Activated CD4-positive, alpha-beta memory T cell treated with anti-CD3 and anti-CD28 coated beads, Interleukin-2, amount 10 ng/mL, durations not matched to agents 7 days and 5 days (primary cell): ENCODE measurements at places on chromosomes 16 and 17. TPM values are rescaled to one million over a fixed set of nuclear protein-coding genes. Genes with fewer than 3 reads are reported as not detected.

- no peak for DNase-seq
These were observed 30.1 kb downstream of the MAP2K4 start for GRCh38 chr17:12050646-12051225.

DNA sequence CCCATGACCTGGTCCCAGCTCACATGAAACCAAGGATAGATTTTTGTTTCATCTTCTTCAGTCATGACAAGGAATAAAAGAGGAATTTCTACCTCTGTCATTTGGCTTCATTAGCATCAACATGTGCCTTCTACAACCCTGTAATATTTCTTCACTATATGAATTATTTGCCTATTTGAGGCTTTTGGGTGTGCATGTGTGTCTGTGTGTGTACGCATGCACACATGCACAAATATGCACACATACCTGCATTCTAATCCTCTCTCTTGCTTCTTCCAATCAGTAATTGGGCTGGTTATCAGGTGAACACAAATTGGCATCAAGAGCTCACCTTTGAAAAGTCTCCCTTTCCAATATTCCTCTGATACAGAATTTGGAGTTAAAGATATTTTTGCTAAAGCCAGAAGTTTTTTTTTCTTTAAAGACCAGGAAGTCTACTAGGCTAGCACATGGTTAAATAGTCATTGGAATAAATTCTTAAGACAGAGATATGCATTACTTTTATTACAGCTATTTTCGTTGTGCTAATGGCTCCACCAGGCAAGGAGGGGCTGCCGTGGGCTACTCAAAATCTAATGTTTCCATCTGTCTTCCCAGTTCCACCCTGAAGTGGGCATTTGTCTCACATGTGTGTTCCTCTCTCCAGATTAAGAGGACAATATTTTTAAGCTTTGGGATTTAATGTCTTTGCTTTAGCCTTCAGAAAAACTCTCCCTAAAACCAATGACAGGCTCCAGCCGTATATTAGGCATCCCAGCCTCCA is 547.2 kb upstream of the CDH5 start:
- DNase-seq, result no peak

GRCh38 chr16:10121897-10122425 is 60.3 kb downstream of the GRIN2A start:
- no peak for DNase-seq

DNA sequence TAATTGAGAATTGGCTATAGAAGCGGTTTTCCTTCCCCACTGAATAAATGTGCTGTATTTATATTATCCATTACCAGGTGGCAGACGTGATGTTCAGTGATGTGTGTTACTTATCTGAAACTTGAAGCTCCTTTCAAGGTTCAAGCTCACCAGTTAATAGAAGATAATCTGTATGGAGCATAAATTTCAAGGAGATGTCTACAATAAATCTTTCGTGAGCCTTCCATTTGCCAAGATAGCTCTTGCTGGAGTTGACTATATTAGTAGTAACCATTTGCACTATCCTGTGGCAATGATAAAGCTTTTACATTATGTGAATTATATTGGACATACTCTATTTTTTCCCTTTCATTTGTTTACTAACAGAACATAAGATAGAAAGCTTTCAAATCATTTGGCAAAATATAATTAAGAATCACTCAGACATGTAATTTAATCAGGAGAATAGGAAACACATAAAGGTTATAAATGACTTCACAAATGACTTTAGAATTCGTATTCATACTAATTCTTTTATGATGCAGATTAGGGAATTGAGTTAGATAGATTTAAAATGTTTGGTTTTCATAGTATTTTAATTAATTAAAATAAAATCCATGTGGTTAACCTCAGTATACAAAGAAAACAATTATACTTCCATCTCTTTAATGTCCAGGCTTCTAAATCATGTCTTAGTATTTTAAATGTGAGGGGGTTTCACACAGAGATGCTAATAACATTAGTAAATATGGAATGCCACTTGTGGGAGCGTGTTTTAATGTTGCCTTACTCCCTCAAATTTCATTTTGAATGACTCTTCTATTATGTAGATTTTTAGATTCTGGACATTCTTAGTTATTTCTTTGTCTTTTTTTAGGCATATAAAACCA is 664.4 kb upstream of the CDH8 start:
- DNase-seq, result no peak

DNA sequence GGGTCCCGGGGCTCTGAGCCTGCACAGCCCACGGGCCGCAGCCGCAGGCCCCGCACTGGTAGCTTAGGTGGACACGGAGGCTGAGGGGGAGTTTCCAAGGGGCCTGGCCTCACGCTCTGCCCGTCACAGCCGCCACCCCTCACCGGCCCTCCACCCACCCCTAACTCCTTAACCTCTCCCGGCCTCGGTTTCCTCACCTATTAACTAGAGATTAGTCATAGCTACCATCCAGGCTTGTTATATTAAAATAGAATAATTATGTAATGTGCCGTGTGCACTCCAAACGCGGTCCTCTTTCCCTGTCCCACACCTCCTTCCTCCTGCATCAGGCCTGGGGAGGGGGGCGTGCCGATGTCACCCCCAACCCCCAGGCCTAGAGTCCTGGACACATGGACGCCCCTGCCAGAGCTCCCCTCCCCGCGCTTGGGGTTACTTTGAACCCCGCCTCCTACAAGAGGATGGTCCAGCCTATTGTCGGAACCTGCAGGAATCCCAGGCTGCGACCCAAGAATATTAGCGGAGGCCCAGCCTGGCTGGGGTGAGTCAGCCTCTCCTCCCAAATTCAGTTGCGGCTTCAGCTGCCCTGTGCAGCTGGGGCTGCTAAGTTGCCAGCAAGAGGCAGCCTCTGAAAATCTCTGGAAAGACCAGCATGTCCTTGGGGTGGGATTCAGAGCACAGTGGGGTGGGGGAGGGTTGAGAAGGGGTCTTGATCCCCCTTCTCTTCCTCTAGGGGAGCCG is 17.3 kb downstream of the SOCS3 start:
- DNase-seq, result no peak

DNA sequence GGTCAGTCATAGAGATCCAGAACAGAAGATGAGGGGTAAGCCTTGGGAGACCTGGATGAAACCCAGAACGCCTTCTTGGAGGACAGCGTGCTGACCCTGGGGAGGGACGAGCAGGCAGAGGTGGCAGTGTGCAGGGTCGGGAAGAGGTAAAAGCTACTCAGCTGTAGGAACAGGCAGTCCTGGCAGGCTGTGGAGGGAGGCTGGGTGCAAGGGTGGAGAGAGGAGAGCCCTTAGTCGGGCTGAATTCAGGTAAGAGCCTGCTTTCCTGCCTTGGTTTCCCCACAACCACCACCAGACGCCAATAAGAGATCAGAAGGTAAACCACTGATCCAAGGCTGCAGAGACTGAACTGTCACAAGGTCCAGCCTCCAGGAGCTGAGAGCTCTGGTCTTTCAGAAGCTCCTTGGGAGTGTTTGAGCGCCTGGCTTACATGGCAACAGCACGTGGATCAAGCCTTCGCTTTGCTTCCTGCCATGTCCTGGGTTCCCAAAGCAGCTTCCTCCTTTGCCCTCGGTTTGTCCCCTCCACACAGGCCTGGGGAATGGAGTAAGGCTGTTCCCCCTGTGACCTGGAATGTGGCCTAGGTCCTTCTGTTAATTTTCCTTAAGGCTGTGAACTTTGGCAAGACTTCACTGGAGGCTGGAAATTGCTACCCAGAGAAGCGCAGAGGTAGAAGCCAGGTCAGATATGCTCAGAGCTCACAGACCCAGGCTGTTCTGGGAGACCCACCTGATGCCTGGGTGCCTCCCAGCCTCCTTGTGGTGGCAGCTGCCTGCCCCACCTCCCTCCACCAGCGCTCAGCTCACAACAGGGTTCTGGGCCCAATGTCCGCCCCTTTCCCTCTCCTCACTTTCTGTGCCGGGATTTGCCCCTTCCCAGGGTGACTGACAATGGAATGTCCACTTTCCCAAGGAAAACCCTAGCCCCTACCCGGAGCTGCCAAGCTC is 3.9 kb upstream of the PDK2 start:
- DNase-seq, result no peak

GRCh38 chr16:20910781-20911321 is 10.3 kb downstream of the LYRM1 start:
- DNase-seq, result no peak

DNA sequence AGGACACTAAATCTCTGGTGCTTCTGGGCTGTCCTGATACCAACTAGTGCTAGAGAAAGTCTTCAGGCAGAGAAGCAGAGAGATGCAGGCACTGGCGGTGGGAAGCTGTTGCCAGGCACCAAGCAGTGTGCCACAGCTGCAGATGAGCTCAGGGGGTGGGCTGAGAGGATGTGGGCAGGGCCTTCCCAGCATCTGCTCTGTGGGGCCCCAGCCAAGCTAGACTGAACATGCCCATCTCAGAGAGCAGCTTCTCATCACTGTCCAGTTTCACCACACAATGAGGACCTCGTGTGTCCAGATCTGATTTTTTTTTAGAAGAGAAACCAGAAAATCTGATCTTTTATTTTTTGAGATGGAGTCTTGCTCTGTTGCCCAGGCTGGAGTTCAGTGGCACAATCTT is 17.1 kb downstream of the PSKH1 start:
- DNase-seq, result peak; percentile 52

GRCh38 chr17:73821665-73822064 is 177.4 kb upstream of the SDK2 start:
- no peak for DNase-seq

GRCh38 chr16:55498101-55498500 is 10.8 kb upstream of the LPCAT2 start:
- DNase-seq, result no peak

- DNase-seq, result peak; percentile 8
These were observed 22.0 kb upstream of the METRNL start for GRCh38 chr17:83057397-83057761.

DNA sequence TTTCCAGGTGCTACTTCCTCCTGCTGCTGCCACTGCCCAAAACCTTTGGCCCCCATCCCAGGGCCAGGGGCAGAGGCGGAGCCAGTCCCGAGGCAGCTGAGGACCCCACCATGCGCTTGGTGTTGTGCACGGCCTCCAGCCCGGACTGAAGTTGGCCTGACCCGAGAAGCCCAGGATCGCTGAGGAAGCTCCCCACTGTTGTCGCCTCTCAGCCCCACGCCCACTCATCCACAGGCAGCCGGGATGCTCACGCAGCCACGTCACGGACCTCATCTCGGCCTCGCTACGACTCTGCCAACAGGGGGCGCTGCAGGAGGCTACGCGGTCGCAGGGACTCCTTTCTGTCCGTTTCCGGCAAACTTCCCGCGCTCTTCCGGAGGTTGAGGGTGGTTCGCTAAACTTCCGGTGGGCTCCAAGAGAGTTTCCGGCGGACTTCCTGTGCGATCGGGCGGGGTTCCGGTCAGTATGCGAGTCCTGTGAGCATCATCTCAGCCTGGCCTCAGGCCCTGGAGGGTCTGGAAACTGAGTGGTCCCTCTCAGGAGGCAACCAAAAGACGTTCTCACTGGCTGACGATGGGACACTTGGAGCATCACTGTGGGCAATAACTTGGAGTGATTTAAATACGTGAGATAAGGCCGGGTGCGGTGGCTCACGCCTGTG is 12.4 kb downstream of the ZG16B start:
- DNase-seq, result peak; percentile 76

SREBF1 gene
- 186 TPM for total RNA-seq

CACNG5 gene
- total RNA-seq, result not detected

HCRT gene
- not detected for total RNA-seq

WNT9B gene
- not detected for total RNA-seq

CTRL gene
- 4.5 TPM for total RNA-seq
